ENCODE measurements at places on chromosomes 7 and 10. TPM values are rescaled to one million over a fixed set of nuclear protein-coding genes. Genes with fewer than 3 reads are reported as not detected.

Gene GDF2
- not detected for total RNA-seq

Gene BBS9
- 10.9 TPM for total RNA-seq

Gene CPA5
- not detected for total RNA-seq

Gene OR13A1
- not detected for total RNA-seq

Gene NODAL
- total RNA-seq = not detected

Gene ANXA8L1
- not detected for total RNA-seq

DNA sequence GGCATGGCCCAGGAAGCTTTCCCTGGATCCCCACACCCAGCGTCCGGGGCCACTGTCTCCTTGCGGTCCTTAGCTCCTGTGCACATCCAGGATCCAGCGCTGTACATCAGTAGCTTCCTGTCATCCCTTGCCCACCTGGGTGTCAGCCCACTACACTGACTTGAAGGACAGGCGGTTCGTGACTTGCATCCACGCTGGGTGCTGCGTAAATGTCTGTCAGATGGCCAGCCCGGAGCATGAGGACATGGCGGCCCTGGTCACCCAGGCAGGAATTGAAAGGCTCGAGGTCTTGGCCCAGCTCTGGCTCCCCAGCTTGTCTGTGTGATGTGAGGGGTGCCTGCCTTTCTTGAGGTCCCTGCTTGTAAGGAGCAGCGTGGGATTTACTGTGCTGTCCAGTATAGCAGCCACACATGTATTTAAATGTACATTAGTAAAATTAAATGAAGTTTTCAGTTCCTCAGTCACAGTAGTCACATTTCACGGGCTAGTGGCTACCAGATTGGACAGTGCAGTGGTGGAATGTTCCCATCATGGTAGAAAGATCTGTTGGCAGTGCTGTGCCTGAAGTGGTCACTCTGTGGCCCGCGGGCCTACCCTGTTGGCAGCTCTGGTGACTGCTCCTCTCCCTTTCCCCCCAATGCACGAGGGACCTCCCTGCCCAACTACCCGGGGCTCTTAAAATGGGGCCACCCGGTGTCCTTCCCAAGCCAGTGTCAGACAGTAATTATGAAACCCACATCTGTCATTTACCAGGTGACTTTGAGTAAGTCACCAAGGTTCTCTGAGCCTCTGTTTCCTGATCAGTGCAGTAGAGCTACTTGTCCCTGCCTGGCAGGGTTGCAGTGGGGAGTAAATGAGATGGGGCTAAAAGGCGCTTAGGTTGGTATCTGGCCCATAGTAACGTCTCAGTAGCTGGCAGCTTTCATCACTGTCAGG, 97.8 kb upstream of the PPIF start:
- no peaks in the 10 kb centered on the region for H3K36me3 ChIP-seq
- peak overlapping the region; percentile 91 for H3K27ac ChIP-seq
- H3K4me1 ChIP-seq = peaks cover 55% of the 10 kb centered on the region
- DNase-seq = no peak

DNA sequence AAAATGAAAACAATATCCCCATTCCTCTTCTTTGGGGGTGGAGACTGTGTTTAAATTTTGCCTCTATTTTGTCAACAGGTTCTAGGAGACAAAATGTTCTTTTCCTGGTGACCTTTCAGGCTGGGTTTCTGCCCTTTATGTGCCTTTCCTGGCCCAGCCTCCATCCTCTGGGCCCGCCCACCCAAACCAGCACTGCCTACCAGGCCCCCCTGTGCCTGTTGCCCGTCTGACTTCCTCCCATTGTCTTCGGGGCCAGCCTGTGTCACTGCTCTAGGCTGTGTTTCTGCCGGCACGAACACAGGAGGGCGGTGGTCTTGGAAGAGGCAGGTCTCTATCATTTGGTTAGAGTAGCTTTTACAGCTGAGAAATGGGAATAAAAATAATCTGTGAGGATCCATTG, 13.9 kb downstream of the TSPAN14 start:
- peaks cover 71% of the 10 kb centered on the region for H3K4me1 ChIP-seq
- H3K36me3 ChIP-seq = peaks cover 13% of the 10 kb centered on the region
- H3K4me3 ChIP-seq = peak overlapping the region; percentile 4
- no peak for DNase-seq
- H3K27ac ChIP-seq = peak overlapping the region; percentile 80
- H3K27me3 ChIP-seq = no peaks in the 10 kb centered on the region

GRCh38 chr7:135685306-135686084, 23.2 kb downstream of the STMP1 start:
- H3K27me3 ChIP-seq = no peaks in the 10 kb centered on the region
- DNase-seq = no peak

- DNase-seq = no peak
- H3K4me1 ChIP-seq = no peaks in the 10 kb centered on the region
- no peak overlapping the region for H3K4me3 ChIP-seq
- no peaks in the 10 kb centered on the region for H3K27me3 ChIP-seq
- no peak overlapping the region for H3K27ac ChIP-seq
Measured at GRCh38 chr7:77235276-77235675, 35.7 kb upstream of the FGL2 start.

DNA sequence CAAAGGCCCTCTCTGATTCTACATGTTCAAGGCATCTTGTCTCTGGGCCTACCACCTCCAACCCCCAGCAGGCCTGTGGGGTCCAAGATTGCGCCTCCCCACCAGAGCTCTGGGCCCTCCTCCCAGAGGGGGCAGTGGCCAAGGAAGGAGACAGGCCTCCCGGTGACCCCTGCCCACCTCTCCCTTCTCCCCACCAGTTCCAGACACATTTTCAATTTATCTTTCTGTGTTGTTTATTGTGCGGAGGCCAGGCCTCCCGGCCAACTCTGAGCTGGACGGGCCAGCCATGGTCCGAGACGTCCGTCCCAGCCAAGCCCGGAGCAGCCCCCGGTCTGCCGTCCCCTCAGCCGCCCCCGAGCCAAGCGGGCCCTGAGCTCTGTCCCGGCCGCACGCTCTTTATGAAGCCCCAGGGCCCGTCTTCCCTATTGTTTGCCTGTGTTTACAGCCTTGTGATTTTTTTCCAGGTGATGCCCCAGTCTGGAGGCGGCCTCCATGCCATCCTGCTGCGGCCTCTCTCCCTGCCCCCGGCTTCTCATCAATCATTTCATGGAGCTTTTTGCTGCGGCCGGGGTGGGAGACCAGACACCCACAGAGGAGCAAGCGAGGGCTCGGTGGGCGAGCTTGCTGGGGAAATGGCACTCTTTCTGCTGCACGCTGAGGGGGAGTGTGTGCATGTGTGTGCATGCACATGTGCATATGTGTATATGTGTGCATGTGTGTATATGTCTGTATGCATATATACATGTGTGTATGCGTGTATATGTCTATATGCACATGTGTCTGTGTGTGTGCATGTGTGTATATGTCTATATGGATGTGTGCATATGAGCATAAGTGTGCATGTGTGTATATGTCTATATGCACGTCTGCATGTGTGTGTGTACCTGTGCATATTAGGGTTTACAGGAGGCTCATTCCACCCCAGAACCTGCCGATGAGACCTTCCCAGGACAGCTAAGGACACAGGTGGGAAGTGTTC, 52.7 kb upstream of the ELN start:
- DNase-seq = no peak
- H3K36me3 ChIP-seq = no peaks in the 10 kb centered on the region
- no peaks in the 10 kb centered on the region for H3K4me1 ChIP-seq

- no peaks in the 10 kb centered on the region for H3K36me3 ChIP-seq
- no peak overlapping the region for H3K4me3 ChIP-seq
- no peaks in the 10 kb centered on the region for H3K27me3 ChIP-seq
- H3K27ac ChIP-seq = no peak overlapping the region
- no peaks in the 10 kb centered on the region for H3K4me1 ChIP-seq
Measured at GRCh38 chr10:126393076-126393475, 4.8 kb upstream of the ADAM12 start.

DNA sequence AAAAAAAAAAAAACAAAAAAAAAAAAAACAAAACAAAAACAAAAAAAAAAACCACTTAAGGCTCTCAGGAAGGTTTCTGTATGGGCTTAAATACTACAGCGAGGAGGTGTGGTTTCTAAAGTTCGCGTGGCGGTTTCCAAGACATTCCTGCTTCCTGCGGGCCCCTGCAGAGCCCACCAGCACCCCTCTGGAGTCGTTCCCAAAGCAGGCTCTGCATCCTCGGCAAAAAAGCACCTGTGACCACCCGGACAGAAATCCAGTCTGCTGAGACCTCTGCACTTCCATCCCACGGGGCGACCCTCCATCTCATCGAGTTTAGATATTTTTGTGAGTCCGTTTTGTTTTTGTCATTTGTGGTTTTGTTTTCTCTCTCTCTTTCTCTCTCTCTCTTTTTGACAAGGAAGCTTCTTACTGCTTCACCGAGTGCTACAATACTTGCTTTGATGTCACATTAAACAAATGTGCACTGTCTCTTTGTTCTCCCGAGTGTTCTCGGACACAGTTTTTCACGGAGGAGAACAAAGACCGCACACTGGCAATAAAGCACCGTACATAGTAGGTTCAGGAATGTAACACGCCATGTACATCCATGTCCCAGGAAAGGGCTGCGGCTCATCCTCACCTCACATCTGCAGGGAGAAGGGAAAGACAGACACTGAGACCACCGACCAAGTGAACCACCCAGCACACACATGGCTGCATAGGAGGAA, 21.5 kb downstream of the PDGFA start:
- no peak overlapping the region for H3K27ac ChIP-seq
- H3K36me3 ChIP-seq = no peaks in the 10 kb centered on the region
- DNase-seq = no peak
- no peak overlapping the region for H3K4me3 ChIP-seq

Data from Peyer's patch (tissue), 4 donors.